ENCODE measurements at places on chromosomes 2 and 18. TPM values are rescaled to one million over a fixed set of nuclear protein-coding genes. Genes with fewer than 3 reads are reported as not detected.

The STEAP3 gene
- total RNA-seq = 25.4 TPM

The CDKL4 gene
- total RNA-seq = 0.58 TPM

The CCL20 gene
- 0.47 TPM for total RNA-seq

The SP140L gene
- total RNA-seq = 10.6 TPM

The KANSL3 gene
- 24.6 TPM for total RNA-seq

The DES gene
- 165 TPM for total RNA-seq

The PDE11A gene
- total RNA-seq = not detected

The LOXL3 gene
- total RNA-seq = 7.3 TPM

The SMC6 gene
- total RNA-seq = 14.1 TPM

The PARD3B gene
- 6.8 TPM for total RNA-seq

The RPRD1A gene
- 23.5 TPM for total RNA-seq

The TNFRSF11A gene
- 0.34 TPM for total RNA-seq

The CTLA4 gene
- not detected for total RNA-seq

The IL18RAP gene
- total RNA-seq = not detected

The RTP5 gene
- total RNA-seq = not detected

The SCN1A gene
- not detected for total RNA-seq

The ANKRD62 gene
- total RNA-seq = not detected

Measured in pericardium fibroblast (primary cell).